ENCODE measurements at places on chromosomes 6 and 20. TPM values are rescaled to one million over a fixed set of nuclear protein-coding genes. Genes with fewer than 3 reads are reported as not detected.

NFS1 gene
- 56.8 TPM for total RNA-seq

SALL4 gene
- 0.07 TPM for total RNA-seq

TRAPPC3L gene
- total RNA-seq: not detected

AGER gene
- 0.75 TPM for total RNA-seq

MACROD2 gene
- 4.7 TPM for total RNA-seq

FANCE gene
- 2.9 TPM for total RNA-seq

FUT9 gene
- not detected for total RNA-seq

CCN5 gene
- 4.3 TPM for total RNA-seq

NT5DC1 gene
- 54.3 TPM for total RNA-seq

BANF2 gene
- not detected for total RNA-seq

GPR6 gene
- not detected for total RNA-seq

SLC29A1 gene
- total RNA-seq: 163 TPM

GABRR2 gene
- 1.2 TPM for total RNA-seq

TOX2 gene
- 0.36 TPM for total RNA-seq

CTAGE9 gene
- total RNA-seq: not detected

TRMT6 gene
- total RNA-seq: 8.2 TPM

EYA2 gene
- 0.45 TPM for total RNA-seq

BMP2 gene
- total RNA-seq: 2.5 TPM

LGSN gene
- not detected for total RNA-seq

Measured in heart right ventricle (tissue), 16 donors.